ENCODE measurements at places on chromosomes 16 and 17.

DNA sequence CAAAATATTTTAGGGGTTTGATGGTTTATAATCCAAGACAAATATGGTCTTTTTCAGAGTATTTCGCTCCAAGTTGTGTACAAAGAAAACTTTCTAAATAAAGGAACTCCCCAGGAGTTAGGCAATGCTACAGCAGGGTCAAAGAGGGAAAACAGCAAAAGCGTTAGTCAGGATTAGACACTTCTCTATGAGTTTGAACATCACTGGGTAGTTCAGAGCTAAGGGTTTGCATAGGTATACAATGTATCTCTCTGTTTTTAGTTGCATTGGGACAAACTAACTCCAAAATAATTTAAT is 34.8 kb downstream of the FAM20A start:
- DNase-seq: no peak

DNA sequence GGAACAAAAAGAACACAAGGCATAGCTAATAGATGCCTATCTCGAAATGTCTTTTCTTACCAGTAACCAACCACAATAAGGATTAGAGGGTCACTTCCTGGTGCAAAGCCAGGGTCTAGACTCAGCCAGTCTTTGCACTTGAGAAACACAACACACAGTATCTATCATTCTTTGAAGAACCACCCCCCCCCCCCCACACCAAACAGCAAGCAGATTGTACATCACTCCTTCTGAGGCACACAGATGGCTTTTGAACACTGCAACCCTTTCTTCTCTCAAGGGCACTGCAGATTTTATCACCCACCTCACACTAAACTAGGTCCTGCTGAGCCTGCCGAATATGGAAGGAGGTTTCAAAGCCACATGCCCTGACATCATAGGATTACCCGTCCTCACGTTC is 145.6 kb downstream of the AATF start:
- no peak for DNase-seq

- no peak for DNase-seq
These were observed 211.4 kb upstream of the CDH11 start for GRCh38 chr16:65333283-65333682.

DNA sequence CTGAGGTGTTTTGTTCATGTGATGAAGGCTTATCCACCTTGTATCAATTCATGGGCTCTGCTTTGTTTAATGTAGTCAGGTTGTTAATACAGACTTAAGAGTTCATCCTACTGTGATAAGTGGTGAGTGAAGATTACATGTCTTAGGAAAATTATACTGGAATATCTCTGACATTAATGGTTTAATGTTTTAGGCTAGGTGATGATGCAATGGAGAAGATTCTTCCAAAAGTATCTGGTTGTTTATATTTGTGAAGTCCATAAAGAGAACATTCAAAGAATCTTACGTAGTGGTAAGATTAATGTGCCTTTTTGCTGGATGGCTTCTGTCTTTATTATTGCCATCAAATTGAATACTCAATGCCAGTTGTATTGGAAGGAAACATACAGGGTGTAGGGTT is 236.4 kb downstream of the BCAS3 start:
- no peak for DNase-seq
